ENCODE measurements at places on chromosomes 5 and 9.

DNA sequence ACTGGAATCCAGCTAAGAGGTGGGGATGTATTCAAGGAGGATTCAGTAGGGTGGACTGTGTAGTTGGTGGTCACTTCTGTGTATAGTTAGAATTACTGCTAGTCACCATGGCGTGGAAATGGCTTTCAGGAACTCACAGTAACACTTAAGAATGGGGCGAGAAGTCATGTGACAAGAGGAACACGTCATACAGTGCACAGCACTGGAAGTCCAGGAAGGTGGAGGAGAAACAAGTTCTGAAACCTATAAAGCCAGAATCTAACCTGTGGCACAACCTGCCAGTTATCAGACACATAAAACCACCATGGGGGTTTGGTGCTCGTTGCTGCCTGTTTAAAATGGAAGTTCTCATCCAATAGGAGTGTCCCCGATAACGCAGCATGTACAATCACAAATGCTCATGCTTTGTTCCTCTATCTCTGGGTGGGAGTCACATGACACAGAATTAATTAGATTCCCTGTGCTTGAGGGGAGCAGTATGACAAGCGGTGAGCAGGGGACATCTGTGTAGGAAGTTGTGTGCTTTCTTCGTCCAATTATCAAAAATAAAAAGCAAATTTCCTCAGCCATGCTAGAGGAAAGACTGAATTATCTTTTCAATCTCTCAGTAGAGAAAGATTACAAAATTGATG lies 193.0 kb downstream of the SPOCK1 start:
- no peak for DNase-seq

DNA sequence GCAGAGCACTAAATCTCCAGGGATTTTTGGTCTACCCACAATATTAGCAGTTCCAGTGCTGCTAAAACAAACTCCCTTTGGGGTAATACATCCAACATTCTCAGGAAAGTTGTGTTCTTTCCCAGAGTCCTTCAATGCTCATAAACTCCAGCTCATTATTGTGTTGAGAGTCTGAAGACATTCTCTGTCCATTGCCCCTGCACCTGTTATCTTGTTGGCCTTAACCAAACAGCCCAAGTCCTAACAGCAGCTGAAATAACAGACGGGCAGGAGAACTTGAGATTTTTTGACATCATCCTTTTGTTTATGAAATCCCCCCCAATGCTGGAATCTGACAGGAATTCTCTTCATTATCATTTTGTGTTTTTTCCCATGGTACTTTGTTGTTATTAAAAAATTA lies 110.8 kb downstream of the PAPPA start:
- no peak for DNase-seq

GRCh38 chr9:22158271-22158670 lies 149.2 kb upstream of the CDKN2B start:
- DNase-seq, result no peak

DNA sequence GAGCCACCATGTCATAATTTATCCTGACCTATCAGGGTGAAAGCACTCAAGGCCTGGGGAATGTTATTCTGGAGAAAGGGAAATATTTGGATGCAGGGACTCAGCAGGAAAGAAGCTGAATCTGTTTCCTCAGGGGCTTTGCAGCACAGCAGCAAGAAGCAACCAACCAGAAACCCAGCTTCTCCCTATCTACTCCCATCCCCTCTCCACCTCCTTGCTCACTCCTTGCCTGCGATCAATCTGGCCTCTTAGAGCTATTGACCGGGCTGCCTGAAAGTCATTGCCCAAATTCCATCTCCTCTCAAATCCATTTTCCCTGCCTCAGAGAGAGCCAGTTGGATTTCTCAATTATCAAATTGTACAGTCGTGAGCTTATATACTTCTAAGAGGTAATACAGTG lies 542.0 kb upstream of the TRPC7 start:
- DNase-seq, result no peak

- no peak for DNase-seq
These were observed 43.8 kb upstream of the RASEF start for GRCh38 chr9:83106772-83107171.

DNA sequence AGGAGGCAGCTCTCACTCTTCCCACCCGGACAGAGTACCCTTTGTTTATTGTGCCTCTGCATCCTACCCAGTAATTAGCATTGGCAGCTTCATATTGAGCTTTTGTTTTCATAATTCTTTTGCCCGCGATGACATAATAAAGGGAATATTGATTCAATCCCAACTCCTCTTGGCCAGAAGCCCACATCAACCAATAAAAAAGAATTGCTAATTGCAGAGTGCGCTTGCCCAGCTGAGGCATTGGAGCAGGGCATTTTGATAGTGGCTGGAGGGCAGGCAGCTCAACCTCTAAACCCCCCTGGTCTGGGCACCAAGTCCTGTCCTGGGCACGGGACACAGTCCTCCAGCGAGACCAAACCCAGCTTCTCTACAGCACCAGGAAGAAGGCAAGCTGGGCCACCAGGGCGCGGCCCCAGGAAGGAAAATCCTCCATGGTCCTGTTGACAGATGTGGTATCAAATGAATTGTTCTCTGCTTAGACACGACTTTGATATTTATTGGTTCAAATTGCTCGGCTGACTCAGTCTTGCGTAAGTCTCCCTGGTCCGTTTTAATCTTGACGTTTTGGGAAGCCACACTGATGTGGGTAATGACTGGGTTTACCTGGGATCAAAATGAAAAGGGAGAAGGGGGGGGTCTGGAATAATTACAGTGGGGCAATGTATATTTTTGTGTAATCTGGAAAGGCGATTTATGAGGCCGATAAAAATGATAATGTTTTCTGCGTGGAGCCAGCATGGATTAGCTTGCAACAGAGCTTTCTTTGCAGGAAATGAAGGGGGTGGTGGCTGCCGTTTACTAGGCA lies 220.7 kb upstream of the MSX2 start:
- no peak for DNase-seq

DNA sequence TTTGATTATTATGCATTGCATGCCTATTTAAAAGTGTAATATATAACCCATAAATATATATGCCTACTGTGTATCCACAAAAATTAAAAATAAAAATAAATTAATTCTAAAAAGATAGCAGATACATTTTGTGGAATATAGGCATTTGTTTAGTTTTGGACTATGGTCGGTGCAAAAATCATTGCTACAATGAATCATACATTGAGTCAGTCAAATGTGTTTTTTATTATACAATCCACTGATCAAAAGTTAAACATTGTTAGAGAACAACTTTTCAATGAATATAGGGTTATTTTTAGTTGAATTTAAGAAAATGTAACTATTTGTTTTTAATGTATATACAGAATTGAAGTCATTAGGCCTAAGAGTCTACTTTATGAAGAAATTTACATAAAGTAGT lies 885.9 kb downstream of the EFNA5 start:
- no peak for DNase-seq

DNA sequence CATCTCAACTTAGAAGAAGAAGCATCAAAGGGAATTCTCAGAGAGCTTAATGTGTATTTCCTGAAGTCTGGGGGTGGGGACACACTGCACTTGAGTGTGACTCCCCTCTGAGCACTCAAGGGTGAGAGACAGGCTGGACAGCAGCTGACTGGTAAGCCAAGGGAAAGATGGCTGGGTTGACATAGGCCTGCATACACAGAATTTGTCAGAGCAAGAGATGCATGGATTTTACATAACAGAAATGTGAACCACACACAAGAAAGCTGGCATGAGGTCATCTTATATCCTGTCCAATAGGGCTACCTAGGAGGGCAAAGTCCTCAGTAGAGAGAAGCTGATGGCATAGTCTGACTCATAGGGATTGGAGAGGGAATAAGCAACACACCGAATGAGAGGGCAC lies 114.3 kb upstream of the EPB41L4A start:
- no peak for DNase-seq

- no peak for DNase-seq
These were observed 320 bp downstream of the PCDHB1 start for GRCh38 chr5:141051521-141051866.

DNA sequence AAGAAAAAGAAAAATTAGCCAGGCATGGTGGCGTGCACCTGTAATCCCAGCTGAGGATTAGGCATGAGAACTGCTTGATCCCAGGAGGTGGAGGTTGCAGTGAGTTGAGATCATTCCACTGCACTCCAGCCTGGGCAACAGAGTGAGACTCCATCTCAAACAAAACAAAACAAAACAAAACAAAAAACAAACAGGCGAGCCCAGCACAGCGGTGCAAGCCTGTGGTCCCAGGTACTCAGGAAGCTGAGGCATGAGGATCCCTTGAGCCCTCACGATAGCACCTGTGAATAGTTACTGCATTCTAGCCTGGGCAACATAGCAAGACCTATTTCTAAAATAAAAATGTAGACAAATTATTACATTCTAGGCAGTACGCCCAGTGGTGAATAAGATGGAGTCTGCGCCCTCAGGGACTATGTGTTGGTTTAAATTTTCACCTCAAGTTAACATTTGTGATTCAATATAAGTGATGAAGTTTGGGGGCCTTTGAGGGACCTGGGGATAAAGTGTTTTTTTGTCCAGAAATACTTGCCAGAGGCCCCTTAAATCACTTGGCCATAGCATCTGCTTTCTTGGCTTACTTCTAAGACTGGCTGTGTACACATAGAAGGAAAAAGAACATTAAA lies 3.4 kb upstream of the GAPVD1 start:
- no peak for DNase-seq

- no peak for DNase-seq
These were observed 43.8 kb downstream of the GCNT1 start for GRCh38 chr9:76502746-76503145.

- DNase-seq, result no peak
These were observed 101.5 kb upstream of the ZNF462 start for GRCh38 chr9:106761493-106761892.

DNA sequence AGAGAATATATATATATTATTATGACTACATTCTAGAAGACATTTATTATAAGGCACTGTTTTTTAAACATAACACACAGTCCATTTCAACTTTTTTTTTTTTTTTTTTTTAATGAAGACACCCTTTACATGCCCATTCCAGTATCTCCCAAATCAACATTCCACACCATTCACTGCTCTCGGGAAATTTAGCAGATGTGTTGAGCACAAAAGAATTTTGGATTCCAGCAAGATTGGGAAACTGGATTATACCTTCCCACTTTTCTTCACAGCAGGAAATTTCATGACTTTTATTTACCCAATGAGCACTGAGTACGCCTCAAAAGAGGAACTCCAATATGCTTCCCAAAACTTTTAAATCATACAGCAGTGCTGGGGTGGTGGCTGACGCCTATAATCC lies 333.6 kb upstream of the DAB2 start:
- no peak for DNase-seq

- no peak for DNase-seq
These were observed 235.5 kb downstream of the TMEM161B start for GRCh38 chr5:88033191-88033590.

- DNase-seq, result no peak
These were observed 286.7 kb upstream of the KLF9 start for GRCh38 chr9:70701163-70701562.

DNA sequence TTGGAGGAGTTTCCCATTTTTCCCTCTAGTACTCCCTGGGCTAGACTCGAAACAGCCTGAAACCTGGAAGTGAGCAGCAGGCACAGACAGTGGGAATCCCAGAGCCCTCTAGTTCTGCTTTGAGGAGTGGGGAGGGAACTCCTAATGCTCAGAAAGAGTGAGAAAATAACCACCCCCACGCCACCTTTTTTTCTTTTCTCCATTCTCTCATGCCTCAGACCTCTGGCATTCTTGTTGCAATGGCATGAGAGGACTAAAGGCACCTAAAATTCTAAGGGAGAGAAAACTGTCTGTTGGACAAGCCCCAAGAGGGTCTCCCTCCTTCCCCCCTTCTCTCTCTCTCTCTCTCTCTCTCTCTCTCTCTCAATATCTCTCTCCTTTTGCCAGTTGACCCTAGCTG lies 15.1 kb upstream of the IRF1 start:
- DNase-seq, result no peak

DNA sequence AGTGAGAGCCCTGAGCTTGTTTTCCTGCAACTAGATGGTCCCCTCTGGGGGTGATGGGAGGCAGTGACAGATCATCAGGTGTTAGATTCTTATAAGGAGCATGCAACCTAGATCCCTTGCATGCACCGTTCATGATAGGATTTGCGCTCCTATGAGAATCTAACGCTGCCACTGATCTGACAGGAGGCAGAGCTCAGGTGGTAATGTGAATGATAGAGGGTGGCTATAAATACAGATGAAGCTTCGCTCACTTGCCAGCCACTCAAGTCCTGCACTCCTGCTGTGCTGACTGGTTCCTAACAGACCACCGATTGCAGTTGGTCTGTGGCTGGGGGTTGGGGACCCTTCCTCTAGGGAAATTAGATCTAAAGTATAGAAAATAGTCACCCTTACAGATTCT lies 290.6 kb upstream of the ADCY2 start:
- DNase-seq, result no peak

DNA sequence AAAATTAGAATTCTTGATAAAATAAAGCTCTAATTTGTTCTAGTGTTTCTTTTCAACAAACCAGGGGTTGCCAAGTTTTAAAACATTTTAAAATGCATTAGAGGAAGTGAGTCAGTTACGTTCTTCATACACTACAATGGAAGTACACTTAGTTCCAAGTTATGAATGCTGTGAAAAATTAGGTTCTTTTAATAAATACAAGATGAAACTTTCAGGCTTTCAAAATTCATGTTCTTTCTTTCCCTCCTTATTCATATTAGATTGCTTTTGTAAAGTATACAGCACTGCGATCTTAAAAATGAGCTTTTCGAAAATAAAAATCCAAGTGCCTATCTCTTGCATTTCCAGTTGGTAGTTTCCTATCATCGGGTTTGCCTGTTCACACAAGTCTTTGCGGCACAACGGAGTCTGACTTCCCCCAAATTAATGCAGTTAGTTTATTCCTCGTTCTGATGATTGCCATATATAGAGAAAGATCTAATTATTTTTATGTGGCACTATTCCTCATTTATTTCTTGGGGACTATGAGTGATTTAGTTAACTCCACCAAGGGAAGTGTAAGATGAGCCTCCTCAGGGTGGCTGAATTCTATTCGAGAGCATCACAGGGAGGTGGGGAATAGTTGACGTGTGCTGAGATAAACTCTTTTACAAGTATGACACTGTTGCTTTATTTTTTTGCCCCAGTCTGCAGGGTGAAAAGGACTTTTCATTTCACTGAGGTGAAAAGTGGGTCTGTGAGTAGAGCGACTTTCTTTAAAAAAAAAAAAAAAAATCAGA lies 238.2 kb downstream of the CD180 start:
- DNase-seq, result no peak

GRCh38 chr9:120710110-120710981 lies 3.9 kb downstream of the MEGF9 start:
- peak; percentile 61 for DNase-seq

GRCh38 chr5:100676817-100677631 lies 141.8 kb downstream of the FAM174A start:
- no peak for DNase-seq

GRCh38 chr9:136681029-136681428 lies 6.2 kb downstream of the AGPAT2 start:
- DNase-seq, result no peak

GRCh38 chr5:7705261-7705660 lies 145.7 kb downstream of the CFAP90 start:
- no peak for DNase-seq

DNA sequence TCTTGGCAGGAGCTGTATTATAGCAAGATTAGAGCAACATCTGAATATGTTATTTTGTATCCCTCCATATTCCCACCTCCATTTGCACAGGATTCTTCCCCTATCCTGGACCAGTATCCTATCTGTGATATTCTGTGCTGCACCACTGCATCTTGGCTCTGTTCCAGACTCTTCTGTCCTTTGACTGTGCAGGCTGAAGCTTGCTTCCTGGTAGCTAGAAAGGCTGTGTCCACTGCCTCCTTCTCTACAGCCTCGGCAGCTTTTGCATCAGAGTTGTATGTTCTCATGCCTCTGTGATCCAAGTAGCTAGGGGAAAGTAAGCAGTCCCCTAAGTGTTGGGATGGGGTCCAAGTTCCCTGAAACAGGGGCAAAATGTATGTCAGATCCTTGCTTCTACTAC lies 104.1 kb downstream of the GAS1 start:
- DNase-seq, result no peak

Measured in activated CD4-positive, alpha-beta T cell treated with anti-CD3 and anti-CD28 coated beads, Interleukin-2, Interleukin-6, amounts not matched to agents 100 ng/mL and 50 ng/mL, durations not matched to agents 16 hours and 8 hours (primary cell).